ENCODE measurements at places on chromosomes 4 and X.

GRCh38 chr4:74546057-74546456 is 101.1 kb downstream of the AREG start:
- DNase-seq, result no peak

DNA sequence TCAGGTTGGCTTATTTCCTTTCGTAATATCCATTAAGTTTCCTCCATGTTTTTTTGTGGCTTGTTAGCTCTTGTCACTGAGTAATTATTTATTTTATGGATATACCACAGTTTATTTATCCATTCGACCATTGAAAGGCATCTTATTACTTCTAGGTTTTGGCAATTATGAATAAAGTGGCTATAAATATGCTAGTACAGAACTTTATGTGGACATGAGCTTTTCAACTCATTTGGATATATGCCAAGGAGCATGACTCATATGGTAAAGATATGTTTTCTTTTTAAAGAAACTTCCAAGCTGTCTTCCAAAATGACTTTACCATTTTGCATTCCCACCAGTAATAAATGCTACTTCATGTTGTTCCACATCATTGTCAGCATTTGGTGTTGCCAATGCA is 803.6 kb downstream of the GLUD2 start:
- no peak for DNase-seq

DNA sequence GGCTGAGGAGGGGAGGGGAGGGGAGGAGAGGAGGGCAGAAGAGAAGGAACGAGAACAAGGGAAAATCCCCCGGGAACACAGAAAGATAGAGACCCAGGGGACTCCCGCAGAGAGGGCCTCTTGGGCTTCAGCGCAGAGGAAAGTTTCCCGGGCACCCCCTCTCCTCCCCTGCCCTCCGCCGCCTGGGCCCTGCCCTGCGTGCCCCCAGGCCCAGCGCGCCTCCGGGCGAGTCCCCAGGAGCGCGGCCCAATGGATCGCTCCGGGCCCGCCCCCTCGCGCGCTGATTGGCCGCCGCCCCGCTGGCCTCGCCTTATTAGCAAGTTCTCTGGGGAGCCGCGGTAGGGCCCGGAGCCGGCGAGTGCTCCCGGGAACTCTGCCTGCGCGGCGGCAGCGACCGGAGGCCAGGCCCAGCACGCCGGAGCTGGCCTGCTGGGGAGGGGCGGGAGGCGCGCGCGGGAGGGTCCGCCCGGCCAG is at the start of gene MSX1:
Gene MSX1, plus strand, starts transcription at position 341 of the 474 bp plus-strand sequence. CDS start 235 bp downstream, outside the sequence.
- DNase-seq, result peak; percentile 89

GRCh38 chrX:64792598-64793337 is 183.5 kb downstream of the ZC4H2 start:
- no peak for DNase-seq

DNA sequence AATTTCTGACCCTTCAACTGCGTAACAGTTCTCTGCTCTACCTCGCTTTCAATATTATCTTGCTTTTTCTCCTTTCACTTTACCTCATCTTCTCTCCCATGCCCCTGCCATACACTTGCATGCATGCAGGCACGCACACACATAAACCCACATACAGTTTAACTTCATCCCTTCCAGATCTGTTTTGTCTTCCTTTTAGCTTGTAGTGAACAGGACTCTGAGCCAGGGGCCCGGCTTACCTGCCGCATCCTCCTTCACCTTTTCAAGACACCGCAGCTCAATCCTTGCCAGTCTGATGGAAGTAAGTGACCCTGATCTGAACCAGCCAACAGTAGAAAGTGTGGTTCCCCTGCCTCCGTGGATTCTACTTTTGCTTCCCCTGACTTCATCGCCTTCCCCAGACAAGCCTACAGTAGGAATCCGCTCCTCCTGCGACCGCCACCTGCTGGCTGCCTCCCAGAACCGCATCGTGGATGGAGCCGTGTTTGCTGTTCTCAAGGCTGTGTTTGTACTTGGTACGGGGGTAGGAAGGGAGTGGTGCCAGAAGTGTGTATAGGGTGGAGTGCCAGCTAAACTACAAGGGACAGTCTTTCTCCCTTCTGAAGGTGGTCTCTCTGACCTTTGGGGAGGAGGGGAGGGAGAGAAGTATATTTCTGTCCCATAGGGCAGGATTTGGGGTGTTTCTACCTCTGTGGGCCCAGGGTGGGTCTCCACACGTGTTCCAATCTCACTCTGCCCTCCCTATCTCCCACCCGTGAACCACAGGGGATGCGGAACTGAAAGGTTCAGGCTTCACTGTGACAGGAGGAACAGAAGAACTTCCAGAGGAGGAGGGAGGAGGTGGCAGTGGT is 10.7 kb downstream of the MED12 start:
- DNase-seq, result peak; percentile 58

GRCh38 chr4:75844151-75844662 is 58.0 kb downstream of the PPEF2 start:
- no peak for DNase-seq

DNA sequence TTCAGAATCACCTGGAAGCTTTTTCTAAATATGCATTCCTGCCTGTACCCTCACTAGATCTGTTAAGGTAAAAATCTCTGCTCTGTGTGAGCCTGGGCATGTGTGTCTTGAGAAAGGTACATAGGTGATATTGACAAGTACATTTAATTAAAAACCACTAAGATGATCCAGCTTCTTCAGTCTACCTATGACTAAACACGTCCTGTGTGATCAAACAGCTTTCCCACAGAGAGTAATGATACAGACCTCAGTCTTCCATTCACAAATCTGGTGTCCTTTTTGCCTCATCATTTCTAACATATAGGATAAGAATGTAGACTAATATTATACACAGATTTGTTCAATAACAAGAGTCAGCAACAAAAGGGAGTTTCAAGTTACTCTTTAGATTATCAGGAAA is 42.6 kb downstream of the GALNT7 start:
- no peak for DNase-seq

DNA sequence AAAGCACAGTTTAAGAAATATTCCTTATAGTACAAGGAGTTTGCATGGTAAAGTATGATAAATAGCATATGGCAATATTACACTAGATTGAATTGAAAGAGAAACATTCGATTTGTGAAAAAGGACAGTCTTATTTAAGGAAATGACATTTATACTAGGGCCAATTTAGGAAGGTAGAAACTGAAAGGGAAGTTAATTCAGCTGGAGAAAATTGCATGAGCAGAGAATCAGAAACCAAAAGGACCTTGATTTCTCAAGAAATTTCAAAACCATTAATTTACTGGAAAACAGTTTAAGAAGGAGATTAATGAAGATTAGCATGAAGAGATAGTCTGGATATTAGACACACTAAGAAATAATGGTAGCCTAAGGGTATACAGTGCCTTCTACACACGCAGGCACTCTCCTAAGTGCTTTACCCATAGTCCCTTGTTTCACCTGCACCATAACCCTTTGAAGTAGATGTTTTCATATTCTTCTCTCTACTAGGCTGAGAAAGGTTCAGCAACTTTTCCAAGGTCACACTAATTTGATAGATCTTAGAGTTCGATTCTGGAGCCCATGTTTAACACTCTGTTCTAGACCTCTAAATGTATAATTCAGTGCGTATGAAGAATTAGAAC is 259.1 kb upstream of the SLIT2 start:
- DNase-seq, result no peak

DNA sequence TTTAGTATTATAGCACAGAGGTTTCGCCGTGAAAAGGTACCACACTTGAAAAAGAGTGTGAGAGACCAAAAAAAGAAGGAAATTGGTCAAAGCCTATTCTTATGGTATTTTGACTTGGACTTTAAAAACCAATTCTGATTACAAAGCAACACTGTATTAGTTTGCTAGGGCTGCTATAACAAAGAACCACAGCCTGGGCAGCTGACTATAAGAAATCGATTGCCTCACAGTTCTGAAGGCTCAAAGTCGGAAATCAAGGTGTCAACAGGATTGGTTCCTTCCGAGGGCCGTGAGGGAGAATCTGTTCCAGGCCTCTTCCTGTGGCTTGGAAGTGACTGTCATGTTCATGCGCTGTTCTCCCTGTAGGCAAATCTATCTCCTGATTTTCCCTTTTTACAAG is 17.9 kb downstream of the DAPP1 start:
- DNase-seq, result no peak

DNA sequence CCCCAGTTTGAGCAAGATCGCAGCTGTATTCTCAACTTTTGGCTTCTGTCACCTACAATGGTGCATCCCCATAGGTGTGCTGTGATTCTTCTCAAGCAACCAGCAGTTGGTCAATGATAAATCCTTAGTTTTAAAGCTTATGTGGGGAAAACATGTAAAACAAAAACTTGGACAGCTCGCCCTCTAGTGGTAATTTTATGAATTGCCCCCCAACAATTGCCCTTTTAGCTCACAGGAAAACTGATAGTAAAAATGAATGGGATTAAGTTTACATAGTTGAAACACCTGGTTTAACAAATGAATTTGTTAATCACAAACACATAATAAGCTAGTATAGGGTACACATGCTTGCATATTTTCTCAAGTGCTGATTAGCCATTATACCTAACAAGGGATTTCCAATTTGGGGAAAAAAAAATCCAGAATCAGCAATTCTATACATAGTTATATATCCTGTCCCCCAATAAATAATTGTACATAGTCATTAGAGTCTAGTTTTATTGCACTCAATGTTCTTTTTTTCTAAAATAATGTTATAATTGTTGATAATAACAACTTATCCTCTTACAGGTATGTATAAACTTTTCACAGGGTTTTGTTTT is 30.1 kb downstream of the TEX13A start:
- no peak for DNase-seq

DNA sequence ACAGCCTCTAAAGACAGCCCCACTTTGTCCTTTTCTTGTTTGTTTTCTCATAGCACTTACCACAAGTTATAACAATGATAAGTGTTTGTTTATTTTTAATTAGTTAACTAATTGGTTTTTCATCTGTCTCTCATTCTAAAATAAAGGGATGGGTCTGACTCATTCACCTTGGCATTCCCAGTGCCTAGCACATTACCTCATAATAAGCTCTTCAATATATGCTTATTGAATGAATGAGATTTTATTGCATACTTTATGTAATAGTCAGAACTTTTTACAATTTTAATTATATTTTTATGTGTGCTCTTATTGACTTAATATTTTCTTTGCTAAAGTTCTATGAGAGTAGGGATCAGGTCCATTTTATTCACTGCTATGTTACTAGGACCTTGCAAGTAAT is 22.8 kb upstream of the PRKG2 start:
- no peak for DNase-seq

DNA sequence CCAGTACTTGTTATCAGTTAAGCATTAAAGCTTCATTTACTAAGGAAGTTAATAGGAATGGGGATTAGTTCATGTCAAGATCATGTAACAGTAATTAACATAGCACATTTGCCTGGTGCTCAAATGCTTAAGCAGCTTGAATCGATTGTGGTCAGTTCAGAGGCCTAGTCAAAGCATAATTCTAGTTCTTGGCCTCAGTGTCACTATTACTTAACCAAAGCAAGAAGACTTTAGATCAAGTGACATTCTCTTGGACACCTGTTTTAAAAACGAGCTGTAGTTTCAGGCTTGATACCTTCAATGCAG is 115.2 kb upstream of the BMPR1B start:
- no peak for DNase-seq

GRCh38 chr4:848307-848691 is 22.4 kb upstream of the CPLX1 start:
- DNase-seq, result peak; percentile 13

DNA sequence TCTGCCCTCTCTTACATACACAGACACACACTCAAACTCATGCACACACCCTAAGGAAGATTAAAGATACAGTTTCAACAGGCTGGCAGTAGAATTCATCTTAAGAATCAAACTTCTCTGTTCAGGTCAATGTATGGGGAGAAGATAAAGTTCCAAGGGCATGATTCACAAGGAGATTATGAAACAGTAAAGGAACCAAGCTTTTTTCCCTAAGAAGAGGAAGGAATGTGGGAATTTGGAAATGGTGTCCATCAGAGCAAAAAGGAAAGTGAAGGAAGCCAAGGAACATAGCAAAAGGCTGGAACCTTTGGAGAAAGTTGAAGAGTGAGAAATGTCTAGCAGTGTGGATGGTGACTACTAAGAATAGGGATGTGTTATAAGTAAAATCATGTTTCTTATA is 191.0 kb upstream of the NPY2R start:
- DNase-seq, result no peak

DNA sequence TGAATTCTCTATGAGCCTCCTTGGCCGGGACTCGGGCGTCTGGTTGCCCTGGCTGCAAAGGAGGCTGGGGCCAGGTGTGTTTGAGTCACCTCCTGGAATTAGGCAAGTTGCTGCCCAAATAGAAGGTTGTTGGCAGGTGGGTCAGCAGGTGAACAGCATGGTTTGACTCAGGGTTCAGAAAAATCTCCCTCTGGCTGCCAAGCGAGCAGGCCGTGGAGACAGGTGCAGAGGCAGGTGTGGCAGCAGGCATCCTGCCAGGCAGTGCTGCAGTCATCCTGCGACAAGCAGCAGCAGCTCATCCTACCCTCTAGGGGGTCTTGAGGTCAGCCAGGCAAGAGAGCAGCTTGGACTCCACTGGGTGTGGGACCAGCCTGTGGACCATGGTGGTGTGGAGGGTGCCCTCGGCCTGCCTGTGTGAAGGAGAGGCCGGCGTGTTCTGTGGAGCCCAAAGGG is 8.2 kb downstream of the MSANTD1 start:
- DNase-seq, result peak; percentile 23

DNA sequence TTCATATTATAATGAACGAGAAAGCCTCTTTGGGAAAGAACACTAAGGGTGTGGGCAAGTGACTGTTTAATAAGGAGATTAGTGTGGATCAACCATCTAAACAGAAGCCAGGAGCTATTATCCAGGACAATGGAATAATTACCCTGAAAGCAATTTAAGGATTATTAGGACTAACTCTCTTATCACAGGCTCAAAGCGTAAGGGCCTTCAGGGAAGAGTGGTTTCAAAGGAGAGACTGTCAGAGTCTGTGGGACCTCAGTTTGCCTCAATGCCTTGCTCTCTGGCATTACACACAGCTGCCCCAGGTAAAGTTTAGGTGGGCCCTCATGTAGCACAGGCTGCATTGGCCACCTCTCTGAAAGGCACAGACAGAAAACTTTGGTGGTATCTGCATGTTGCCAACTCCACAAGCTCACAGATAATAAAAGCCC is 717.2 kb upstream of the ADGRL3 start:
- DNase-seq, result no peak

- no peak for DNase-seq
These were observed 641.1 kb downstream of the RAPGEF2 start for GRCh38 chr4:159743971-159744370.

- no peak for DNase-seq
These were observed 81.3 kb downstream of the HMGN5 start for GRCh38 chrX:81120258-81120935.

- no peak for DNase-seq
These were observed 124.2 kb downstream of the C4orf51 start for GRCh38 chr4:145804116-145804515.

GRCh38 chr4:75004755-75005668 is 72.1 kb downstream of the PARM1 start:
- DNase-seq, result peak; percentile 67

DNA sequence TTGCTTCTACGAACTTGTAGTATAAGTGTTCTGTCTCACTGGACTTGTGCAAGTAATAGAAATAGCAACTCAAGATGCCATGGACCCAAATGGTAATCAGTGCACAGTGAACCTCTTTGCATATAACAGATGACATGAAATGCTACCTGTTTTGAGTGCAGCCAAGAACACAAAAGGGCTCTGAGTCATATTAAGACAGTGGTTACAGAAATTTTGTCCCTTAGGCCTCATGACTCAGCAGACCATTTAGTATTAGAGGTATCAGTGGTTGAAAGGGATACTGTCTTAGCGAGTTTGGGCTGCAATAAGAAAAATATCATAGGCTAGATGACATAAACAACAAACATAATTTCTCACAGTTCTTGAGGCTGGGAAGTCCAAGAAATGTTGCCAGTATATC is 502.9 kb upstream of the PCDH10 start:
- no peak for DNase-seq
